Activated CD4-positive, alpha-beta T cell treated with anti-CD3 and anti-CD28 coated beads, Interleukin-2, amount 50 U/mL, for 16 hours (primary cell): ENCODE measurements at places on chromosomes 12 and 14.

DNA sequence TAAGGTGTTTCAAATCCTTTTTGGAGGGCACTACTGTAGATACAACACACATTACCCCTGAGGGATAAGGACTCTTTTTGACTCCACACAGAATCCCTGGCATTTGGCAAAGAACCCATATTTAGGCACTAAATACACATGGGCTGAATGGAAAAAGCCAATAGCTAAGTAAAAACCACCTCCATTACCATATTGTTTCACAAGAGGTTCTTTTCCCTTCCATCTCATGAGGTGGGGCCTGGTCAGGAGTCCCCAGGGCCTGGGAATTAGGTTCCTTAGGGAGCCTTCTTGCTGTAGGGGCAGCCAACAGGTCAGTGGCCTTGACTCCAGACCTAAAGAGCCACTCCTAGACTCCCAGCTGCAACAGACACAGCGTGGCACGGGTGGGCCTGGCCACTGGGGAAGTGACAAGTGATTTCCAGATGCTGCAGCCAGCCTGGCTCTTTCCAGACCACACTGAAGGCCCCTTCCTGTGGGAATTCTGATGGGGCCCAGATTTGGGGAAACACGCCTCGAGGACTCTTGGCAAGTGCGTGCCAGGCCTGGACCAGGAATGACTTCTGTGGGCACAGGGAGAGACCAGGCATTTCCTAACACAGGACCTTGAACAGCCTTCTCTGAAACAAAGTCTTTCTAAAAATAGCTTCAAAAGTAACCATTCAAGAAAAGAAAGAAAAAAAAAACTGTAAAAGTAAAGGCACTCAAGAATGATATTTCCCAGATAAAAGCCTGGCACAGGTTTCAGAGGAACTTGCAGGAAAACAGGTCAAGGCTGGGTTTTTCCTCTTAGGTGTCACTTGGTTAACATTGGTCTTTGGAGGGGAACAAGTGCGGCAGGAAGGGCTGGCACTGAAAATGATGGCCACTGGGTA, 18.1 kb downstream of the SSH1 start:
- DNase-seq = no peak

DNA sequence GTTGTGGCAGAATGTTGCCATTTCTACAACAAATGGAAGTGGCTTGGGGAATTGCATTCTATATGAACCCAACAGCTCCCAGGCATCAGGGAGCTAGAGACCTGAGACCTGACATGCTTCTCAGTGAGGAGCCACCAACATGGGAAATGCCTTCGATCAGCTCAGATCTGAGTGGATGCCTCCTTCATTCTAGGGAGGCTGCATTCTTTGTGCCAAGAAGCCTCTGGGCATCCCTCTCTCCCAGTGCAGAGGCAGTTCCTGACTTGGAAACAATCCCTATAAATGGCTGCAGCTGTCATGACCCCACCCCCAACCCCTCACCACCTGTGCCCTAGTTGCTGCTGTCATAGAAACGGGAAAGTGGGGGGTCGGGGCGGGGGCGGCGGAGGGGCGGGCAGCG, 196.3 kb downstream of the PPM1H start:
- no peak for DNase-seq

DNA sequence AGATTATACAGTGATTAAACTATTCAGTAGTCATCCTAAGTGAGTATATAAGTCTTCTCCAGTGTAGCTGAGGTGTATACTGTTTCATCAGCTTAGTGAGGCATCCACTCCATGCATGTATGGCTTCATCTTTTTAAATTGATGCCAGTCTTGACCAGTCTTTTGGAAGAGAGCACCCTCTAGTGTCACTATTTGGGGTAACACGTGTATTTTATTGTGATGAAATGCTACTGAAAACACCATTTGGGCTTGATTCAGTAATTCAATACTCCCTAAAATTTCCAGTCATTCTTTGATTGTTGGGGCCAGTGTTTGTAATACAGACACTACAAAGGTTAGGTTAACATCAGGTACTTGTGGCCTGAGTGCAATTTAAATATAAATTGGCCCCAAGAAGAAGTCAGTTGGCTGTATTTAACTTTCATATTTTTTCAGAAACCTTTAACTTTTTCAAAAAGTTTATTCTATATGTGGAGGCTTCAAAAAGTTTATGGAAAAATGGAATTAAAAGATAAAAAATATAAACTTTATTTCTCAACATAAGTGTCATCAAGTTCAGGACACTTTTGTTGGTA, 35.3 kb downstream of the MIPOL1 start:
- peak; percentile 32 for DNase-seq

GRCh38 chr12:105888696-105889095, 250.1 kb downstream of the NUAK1 start:
- DNase-seq = no peak

GRCh38 chr14:61145034-61145902, 135.9 kb downstream of the TMEM30B start:
- DNase-seq = no peak

DNA sequence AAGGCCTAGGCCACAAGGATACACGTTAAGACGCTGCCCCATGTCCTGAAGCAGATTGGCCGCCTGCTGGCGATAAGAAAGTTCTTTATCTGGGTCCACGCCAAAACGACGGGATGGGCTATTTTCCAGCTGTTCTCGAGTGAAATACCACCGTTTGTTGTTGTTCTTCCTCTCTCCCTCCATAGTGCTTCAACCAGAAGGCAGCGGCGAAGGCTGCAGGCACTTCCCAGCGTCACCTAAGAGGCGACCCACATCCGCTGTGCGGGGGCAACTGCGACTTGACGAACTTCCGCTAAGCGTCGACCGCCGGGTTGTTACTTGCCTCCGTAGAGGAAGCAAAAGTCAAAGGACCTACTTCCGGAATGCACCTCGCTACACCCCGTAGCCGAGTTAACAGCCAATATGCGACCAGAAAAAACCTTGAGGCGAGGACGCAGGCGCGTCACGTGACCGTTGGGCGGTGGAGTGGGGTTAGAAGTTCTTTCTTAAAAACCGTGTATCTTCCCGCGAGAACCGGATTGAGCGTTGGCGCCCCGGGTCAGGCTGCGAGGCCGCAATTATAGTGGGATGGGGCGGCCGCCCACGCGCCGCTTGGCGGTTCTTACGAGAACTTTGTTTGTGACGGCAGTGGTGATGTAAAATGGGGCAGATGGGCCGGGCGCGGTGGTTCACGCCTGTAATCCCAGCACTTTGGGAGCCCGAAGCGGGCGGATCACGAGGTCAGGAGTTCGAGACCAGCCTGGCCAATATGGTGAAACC, at the start of gene CCNT1:
Gene CCNT1, minus strand, starts transcription at position 215 of the 759 bp plus-strand sequence. Its CDS starts 32 bp downstream, at position 183.
- DNase-seq = peak; percentile 99

GRCh38 chr14:62329427-62329826, 567.2 kb downstream of the SNAPC1 start:
- DNase-seq = no peak

- DNase-seq = no peak
Observed at GRCh38 chr14:89175881-89176799, 240.9 kb downstream of the FOXN3 start.

DNA sequence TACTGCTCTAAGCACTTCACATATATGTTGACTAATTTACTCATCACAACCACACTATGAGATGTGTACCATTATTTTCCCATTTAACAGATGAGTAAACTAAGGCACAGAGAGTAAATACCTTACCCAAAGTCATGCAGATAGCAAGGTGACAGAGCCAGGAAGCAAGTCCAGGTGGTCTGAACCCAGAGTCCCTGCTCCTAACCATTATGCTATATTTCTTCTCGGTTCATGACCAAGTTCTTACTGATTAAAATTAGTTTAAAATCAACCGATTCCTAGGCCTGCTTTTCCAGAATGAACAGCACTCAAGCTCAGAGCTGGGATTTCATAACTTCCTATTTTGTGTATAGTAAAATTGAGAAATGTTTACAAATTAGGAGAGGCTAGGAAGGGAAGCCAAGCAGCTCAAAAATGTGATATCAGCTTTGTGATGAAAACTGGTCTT, 85.5 kb upstream of the EGLN3 start:
- no peak for DNase-seq
